ENCODE measurements at places on chromosomes 5 and 9. TPM values are rescaled to one million over a fixed set of nuclear protein-coding genes. Genes with fewer than 3 reads are reported as not detected.

DNA sequence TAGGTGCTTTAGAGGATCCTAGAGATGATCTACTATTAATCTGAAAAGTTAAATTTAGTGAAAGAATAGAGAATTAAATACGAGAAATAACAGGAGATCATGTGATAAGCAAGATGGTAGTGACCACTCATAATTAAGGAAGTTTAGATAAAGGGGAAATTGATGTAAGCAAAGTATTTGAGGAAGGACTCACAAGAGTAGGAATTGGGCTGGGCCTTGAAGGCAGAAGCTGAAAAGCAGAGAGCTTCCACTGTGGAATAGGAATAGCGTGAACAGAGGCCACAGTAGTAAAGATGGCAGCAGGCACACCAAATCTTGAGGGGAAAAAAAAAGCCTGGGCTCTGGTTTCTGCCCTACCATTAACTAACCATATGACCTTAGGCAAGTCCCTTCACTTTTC is 38.0 kb downstream of the KIF24 start:
- H3K27me3 ChIP-seq, result no peaks in the 10 kb centered on the region
- no peaks in the 10 kb centered on the region for H3K4me1 ChIP-seq
- H3K27ac ChIP-seq, result no peak overlapping the region
- H3K4me3 ChIP-seq, result no peak overlapping the region
- no peak for DNase-seq

C9 gene
- not detected for total RNA-seq

MOB3B gene
- 6.9 TPM for total RNA-seq

FOXD4L5 gene
- total RNA-seq, result not detected

GRCh38 chr5:72171667-72172066 is 64.4 kb downstream of the MAP1B start:
- H3K4me3 ChIP-seq, result no peak overlapping the region
- no peaks in the 10 kb centered on the region for H3K36me3 ChIP-seq
- no peaks in the 10 kb centered on the region for H3K27me3 ChIP-seq
- DNase-seq, result no peak

DNA sequence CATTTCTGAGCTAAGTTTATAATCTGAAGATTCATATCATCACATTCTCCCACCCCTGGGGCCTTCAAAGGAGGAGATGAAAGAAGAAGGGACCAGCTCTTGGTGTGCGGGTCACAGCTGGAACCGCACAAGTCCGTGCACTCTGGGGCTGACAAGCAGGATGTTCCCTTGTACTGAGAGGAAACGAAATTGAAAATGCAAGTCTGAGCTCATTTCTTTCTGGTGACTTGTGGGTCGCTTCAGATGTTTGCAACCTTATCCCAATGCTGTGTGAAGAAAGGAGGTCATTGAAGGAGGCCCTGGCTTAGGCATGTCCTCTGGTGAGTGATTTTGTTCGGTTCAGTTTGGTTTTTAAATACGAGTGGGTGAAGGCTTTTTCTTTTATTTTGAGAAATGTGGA is 59.6 kb downstream of the C9orf152 start:
- H3K36me3 ChIP-seq, result no peaks in the 10 kb centered on the region
- no peak for DNase-seq
- H3K4me1 ChIP-seq, result peaks cover 62% of the 10 kb centered on the region
- H3K4me3 ChIP-seq, result no peak overlapping the region

GRCh38 chr5:52748590-52748989 is 39.1 kb upstream of the ITGA1 start:
- H3K4me3 ChIP-seq, result no peak overlapping the region
- DNase-seq, result no peak
- no peak overlapping the region for H3K27ac ChIP-seq
- H3K36me3 ChIP-seq, result no peaks in the 10 kb centered on the region
- peaks cover 7% of the 10 kb centered on the region for H3K4me1 ChIP-seq
- H3K27me3 ChIP-seq, result no peaks in the 10 kb centered on the region

- H3K4me3 ChIP-seq, result no peak overlapping the region
- H3K27ac ChIP-seq, result no peak overlapping the region
- H3K27me3 ChIP-seq, result no peaks in the 10 kb centered on the region
- no peak for DNase-seq
These were observed 80.8 kb downstream of the PDE6A start for GRCh38 chr5:149863830-149864229.

GRCh38 chr9:84652496-84653120 is 16.9 kb upstream of the NTRK2 start:
- no peak overlapping the region for H3K27ac ChIP-seq
- no peaks in the 10 kb centered on the region for H3K27me3 ChIP-seq
- no peaks in the 10 kb centered on the region for H3K36me3 ChIP-seq
- H3K4me1 ChIP-seq, result no peaks in the 10 kb centered on the region

GRCh38 chr5:34555699-34556508 is 100.2 kb upstream of the RAI14 start:
- H3K4me1 ChIP-seq, result peaks cover 21% of the 10 kb centered on the region
- H3K4me3 ChIP-seq, result no peak overlapping the region
- H3K27ac ChIP-seq, result no peak overlapping the region
- no peak for DNase-seq
- no peaks in the 10 kb centered on the region for H3K36me3 ChIP-seq
- no peaks in the 10 kb centered on the region for H3K27me3 ChIP-seq

MLANA gene
- not detected for total RNA-seq

Data from sigmoid colon (tissue), 7 donors.